Stimulated activated CD4-positive, alpha-beta T cell treated with anti-CD3 and anti-CD28 coated beads, Interleukin-2, amount 100 ng/mL, for 24 hours (primary cell): ENCODE measurements at places on chromosomes 5 and 9.

GRCh38 chr9:133426011-133426410 lies 3.8 kb downstream of the ADAMTS13 start:
- DNase-seq: no peak

GRCh38 chr9:115275753-115276152 lies 157.8 kb upstream of the TNC start:
- no peak for DNase-seq

- DNase-seq: no peak
Measured at GRCh38 chr9:68742333-68742730, 37.3 kb downstream of the PIP5K1B start.

GRCh38 chr5:172901788-172902496 lies 57.3 kb upstream of the RPL26L1 start:
- DNase-seq: no peak

- no peak for DNase-seq
Measured at GRCh38 chr9:135698767-135699166, 514 bp downstream of the SOHLH1 start.

DNA sequence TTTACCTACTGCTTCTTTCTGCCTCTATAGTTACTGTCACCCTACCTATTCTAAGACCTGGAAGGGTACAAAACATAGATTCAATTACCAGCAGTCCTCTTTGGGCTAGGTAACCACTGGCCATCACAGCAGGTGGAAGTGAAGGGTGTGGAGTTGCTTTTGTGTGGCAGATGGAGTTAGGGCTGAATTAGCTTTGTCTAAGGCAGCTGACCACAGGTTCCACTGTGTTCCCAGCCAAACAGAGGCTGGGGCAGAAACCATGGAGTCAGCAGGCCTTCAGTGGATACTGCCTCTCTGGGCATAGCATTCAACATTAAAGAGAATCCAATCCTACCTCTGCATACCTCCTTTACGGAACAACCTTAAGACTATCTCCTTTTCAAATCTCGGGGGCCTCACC lies 254.2 kb downstream of the RFX3 start:
- no peak for DNase-seq

- DNase-seq: no peak
Measured at GRCh38 chr9:134995792-134996120, 78.0 kb upstream of the FCN1 start.
